ENCODE measurements at places on chromosomes 12 and 14.
A peak's percentile ranks its signal among the peaks of the same experiment; 100 is the strongest.

- H3K27me3 ChIP-seq: no peaks in the 10 kb centered on the region
- DNase-seq: no peak
- H3K4me1 ChIP-seq: no peaks in the 10 kb centered on the region
- no peaks in the 10 kb centered on the region for H3K36me3 ChIP-seq
- H3K4me3 ChIP-seq: no peak overlapping the region
Measured at GRCh38 chr14:56416213-56416612, 163.4 kb upstream of the TMEM260 start.

DNA sequence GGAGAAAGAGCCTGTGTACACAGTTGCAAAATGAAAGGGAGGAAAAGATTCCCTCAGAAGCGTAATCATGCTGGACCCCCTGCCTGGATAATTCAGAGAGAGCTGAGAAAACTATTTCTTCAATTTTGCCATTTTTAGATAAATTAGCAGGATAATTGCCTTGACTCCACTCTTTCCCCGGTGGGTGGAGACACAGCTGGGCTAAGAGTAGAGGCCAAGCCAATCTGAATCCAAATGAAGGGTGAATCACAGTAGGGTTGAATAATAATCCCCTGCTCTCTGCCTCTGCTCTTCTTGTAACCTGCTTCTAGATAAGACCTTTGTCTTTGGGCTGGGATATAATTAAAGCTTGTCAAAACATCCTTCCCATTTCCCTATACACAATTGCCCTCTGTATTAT, 150.1 kb downstream of the CAPZA3 start:
- no peaks in the 10 kb centered on the region for H3K4me1 ChIP-seq
- no peaks in the 10 kb centered on the region for H3K36me3 ChIP-seq
- DNase-seq: no peak
- no peak overlapping the region for H3K27ac ChIP-seq
- H3K4me3 ChIP-seq: no peak overlapping the region

DNA sequence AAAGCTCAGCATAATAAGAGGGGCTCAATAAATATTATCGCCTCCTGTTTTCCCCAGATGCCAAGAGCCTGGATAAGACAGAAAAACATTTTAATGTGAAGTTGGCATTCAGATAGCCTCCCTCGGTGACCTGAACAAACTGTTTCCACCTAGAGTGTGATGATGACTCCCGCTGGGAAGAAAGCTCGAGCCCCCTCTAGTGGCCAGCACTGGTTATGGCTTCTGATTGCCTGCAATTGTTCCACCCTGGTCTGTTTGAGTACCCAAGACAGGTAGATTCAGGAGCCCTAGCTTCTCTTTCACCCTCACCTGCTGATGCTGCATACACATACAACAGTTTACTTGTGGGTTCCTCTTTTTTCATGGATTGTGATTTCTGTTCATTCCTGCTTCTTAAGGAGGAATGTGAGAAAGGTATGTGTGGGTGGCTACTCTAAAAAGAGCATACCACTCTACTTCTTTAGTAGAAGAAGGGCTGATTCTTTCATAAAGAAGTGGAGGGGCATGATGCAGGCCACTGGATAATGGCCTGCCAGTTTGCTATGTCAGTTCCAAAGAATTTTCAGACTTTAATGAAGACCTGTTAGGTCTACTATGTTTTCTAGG, 6.4 kb downstream of the ERG28 start:
- DNase-seq: peak; percentile 64
- peaks cover 43% of the 10 kb centered on the region for H3K36me3 ChIP-seq
- H3K4me3 ChIP-seq: no peak overlapping the region
- no peaks in the 10 kb centered on the region for H3K27me3 ChIP-seq
- H3K27ac ChIP-seq: no peak overlapping the region
- no peaks in the 10 kb centered on the region for H3K4me1 ChIP-seq

DNA sequence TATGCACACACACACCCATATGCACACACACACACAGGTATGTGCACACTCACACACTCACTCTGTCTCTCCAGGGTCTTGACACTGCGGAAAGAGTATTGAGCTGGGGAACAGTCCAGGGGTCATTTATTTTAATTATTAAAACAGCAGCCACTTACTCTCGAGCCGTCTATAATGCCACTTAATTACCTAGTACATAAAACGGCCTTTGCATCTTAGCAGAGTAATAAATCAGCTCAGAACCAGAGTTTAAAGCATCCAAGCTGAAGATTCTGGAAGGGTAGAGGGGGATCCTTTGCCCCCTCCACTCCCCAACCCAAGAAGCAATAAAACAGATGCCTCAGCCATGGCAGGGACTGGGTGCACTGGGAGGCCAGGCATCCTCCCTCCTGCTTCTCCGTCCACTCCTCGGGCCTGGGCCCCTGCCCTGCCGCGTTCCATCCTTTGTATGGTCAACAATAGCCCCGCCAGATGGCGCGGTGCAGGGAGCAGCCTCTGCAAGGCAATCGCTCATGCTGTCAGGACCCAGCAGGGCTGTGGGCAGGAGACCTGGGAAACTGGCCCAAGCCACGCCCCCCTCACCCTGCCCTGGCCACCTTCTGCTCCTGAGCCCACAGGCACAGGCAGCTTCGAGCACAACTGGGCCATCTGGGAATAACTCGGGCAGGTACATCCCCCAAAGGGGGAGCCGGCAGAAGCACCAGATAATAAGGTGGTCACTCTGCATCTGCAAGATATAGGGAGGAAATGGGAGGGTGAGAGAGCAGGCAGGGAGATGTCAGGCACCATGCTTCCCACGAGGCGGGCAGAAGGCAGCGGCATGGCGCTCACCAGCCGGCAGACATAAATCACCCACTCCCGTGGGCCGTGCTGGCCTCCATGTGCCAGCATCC, 40.9 kb downstream of the CCDC85C start:
- H3K36me3 ChIP-seq: no peaks in the 10 kb centered on the region
- no peak overlapping the region for H3K4me3 ChIP-seq
- no peak overlapping the region for H3K27ac ChIP-seq
- DNase-seq: peak; percentile 92
